Naive thymus-derived CD8-positive, alpha-beta T cell (primary cell): ENCODE measurements at places on chromosomes 2 and 18.

GRCh38 chr2:105394951-105395611 lies 3.8 kb downstream of the FHL2 start:
- H3K27me3 ChIP-seq, result peaks cover 6% of the 10 kb centered on the region
- peaks cover 10% of the 10 kb centered on the region for H3K4me1 ChIP-seq
- no peak overlapping the region for H3K4me3 ChIP-seq
- H3K27ac ChIP-seq, result no peak overlapping the region

DNA sequence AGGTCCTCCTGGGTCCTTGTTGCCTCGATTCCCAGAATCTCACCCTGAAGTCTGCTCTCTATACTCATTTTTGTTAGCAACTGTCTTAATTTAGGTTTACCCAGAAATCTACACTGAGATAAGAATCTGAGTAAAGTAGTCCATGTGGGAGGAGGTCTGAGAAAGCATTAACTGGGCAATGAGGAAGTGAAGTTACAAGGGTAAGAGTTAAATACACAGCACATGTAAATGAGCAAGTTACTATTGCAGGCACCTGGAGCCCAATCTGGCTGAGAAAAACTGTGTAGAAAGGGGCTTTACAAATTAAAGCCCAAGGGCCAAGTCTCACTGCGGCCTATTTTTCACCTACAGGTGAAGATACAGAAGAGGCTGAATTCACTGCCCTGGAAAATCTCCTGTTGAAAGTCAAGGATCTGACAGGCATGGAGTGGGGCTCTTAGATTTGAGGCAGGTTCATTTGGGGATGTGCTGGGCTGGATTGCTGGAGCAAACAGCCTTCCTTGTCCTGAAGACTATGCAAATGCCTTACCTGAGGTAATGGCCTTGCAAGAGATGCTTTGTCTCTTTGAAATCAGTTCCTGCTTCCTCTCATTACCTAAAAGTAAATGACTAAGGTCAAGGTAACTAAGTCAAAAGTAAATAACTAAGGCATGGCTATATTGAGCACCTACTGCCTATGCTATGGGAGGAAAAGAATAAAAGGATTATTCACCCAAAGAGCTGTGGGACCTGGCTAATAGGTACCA lies 84.4 kb upstream of the DYNAP start:
- no peaks in the 10 kb centered on the region for H3K36me3 ChIP-seq
- H3K27me3 ChIP-seq, result peaks cover 9% of the 10 kb centered on the region
- H3K4me1 ChIP-seq, result no peaks in the 10 kb centered on the region
- no peak for DNase-seq
- no peak overlapping the region for H3K4me3 ChIP-seq

DNA sequence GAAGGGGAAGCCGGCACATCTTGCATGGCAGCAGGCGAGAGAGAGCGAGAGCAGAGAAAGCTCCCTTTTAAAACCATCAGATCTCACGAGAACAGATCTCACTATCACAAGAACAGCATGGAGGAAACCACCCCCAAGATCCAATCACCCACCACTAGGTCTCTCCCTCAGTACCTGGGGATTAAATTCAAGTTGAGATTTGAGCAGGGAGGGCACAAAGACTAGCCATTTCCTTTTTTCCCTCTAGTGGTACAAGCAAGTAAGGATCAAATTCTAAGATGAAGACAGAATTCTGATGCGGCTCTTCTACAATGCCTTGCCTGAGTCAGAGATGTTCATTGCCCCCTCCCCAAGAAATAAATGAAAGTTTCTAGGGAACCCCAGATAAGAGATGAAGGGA lies 45.6 kb upstream of the ANKRD44 start:
- peaks cover 28% of the 10 kb centered on the region for H3K4me1 ChIP-seq
- H3K4me3 ChIP-seq, result no peak overlapping the region
- DNase-seq, result peak; percentile 38
- no peaks in the 10 kb centered on the region for H3K27me3 ChIP-seq
- H3K27ac ChIP-seq, result peak overlapping the region; percentile 10
- no peaks in the 10 kb centered on the region for H3K36me3 ChIP-seq

DNA sequence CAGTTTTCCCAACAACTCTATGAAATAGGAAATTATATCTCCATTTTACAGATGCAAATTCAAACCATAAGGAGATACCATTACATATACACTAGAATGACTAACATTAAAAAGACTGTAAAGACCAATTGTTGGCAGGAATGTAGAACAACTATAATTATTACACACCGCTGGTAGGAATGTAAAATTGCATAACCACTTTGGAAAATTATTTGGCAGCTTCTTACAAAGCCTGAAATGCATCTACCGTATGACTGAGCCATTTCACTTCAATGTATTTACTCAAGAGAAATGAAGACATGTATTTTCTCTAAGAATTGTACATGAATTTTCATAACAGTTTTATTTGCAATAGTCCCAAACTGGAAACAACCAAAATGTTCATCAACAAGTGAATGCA lies 189.1 kb upstream of the BCL2L11 start:
- DNase-seq, result no peak
- peaks cover 5% of the 10 kb centered on the region for H3K27me3 ChIP-seq
- no peaks in the 10 kb centered on the region for H3K4me1 ChIP-seq

DNA sequence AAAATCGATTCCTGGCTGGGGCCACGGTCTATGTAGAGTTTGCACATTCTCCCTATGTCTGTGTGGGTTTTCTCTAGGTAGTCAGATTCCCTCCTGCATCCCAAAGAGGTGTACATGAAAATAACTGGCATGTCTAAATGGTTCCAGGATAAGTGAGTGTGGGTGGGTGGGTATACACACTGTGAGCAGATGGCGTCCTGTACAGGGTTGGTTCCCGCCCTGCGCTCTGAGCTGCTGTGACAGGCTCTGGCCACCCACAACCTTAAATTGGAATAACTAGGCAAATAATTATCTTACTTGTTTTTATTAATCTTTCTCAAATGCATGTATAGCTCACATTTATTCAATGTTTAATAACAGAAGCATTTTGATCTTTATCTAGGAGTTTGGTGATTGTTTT lies 16.3 kb downstream of the THOC1 start:
- no peaks in the 10 kb centered on the region for H3K4me1 ChIP-seq
- no peak overlapping the region for H3K27ac ChIP-seq
- no peak for DNase-seq
- H3K36me3 ChIP-seq, result peaks cover 39% of the 10 kb centered on the region
- H3K4me3 ChIP-seq, result no peak overlapping the region

- no peaks in the 10 kb centered on the region for H3K27me3 ChIP-seq
- H3K4me3 ChIP-seq, result no peak overlapping the region
- no peaks in the 10 kb centered on the region for H3K36me3 ChIP-seq
- H3K4me1 ChIP-seq, result no peaks in the 10 kb centered on the region
- no peak overlapping the region for H3K27ac ChIP-seq
Observed at GRCh38 chr2:2547451-2547850, 216.4 kb upstream of the MYT1L start.

- no peaks in the 10 kb centered on the region for H3K4me1 ChIP-seq
- no peaks in the 10 kb centered on the region for H3K36me3 ChIP-seq
- no peak for DNase-seq
- H3K27me3 ChIP-seq, result peaks cover 6% of the 10 kb centered on the region
- H3K4me3 ChIP-seq, result no peak overlapping the region
Observed at GRCh38 chr2:215140166-215140707, 1.8 kb upstream of the ABCA12 start.

- H3K27me3 ChIP-seq, result no peaks in the 10 kb centered on the region
- peaks cover 23% of the 10 kb centered on the region for H3K36me3 ChIP-seq
- H3K4me1 ChIP-seq, result peaks cover 18% of the 10 kb centered on the region
- no peak overlapping the region for H3K27ac ChIP-seq
Observed at GRCh38 chr2:69936906-69937305, 22.0 kb downstream of the MXD1 start.

- H3K4me3 ChIP-seq, result no peak overlapping the region
- H3K27me3 ChIP-seq, result no peaks in the 10 kb centered on the region
- H3K27ac ChIP-seq, result no peak overlapping the region
- no peaks in the 10 kb centered on the region for H3K36me3 ChIP-seq
Observed at GRCh38 chr2:150081775-150082481, 405.5 kb downstream of the RND3 start.

- no peaks in the 10 kb centered on the region for H3K36me3 ChIP-seq
- no peak for DNase-seq
- no peaks in the 10 kb centered on the region for H3K27me3 ChIP-seq
Observed at GRCh38 chr2:86195808-86196387, 636 bp upstream of the IMMT start.

- no peak overlapping the region for H3K4me3 ChIP-seq
- no peaks in the 10 kb centered on the region for H3K36me3 ChIP-seq
- no peaks in the 10 kb centered on the region for H3K27me3 ChIP-seq
Observed at GRCh38 chr2:199527071-199527470, 69.3 kb upstream of the SATB2 start.

GRCh38 chr2:224910574-224910925 lies 131.7 kb downstream of the DOCK10 start:
- H3K27me3 ChIP-seq, result no peaks in the 10 kb centered on the region
- no peak for DNase-seq
- H3K36me3 ChIP-seq, result peaks cover 20% of the 10 kb centered on the region
- H3K27ac ChIP-seq, result peak overlapping the region; percentile 93

DNA sequence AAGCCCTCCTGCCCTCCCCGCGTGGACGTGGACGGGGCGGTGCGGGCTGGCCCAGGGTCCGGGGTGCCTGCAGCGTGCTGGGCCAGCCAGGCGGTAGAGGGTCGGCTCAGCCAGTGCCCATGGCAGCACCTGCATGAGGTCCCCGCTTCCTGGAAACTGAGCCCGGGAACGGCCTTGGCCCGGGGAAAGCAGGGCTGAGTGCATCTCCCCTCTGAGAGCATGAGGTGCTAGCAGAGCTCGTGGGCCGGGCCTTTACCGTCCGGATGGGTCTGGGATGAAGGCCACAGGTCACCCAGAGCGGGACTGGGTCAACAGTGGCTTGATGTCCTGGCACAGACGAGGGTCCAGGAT lies 39.8 kb downstream of the TSHZ1 start:
- no peak overlapping the region for H3K4me3 ChIP-seq
- H3K27ac ChIP-seq, result no peak overlapping the region
- no peak for DNase-seq
- peaks cover 35% of the 10 kb centered on the region for H3K4me1 ChIP-seq

DNA sequence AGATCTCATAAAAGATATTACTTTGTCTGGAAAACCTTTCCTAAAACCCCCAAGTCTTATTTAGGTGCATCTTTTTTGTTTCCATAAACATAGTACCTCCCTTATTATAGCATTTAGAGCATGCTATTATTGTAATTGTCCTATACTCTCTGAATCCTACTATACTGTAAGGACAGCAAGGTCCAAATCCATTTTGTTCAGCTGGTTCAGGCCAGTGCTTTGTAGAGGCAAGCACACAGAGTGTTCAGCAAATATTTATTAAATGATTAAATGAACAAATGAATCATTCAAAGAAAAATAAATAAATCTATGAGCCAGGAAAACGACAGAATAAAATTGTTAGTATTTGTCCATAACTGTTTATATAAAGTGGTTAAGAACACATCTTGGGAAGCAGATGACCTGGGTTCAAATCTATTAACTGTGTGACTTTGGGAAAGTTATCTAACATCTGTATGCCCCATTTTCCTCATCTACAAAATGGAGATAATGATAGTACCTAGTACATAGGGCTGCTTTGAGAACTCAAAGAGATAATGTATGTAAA lies 86.0 kb downstream of the COL3A1 start:
- no peak overlapping the region for H3K4me3 ChIP-seq
- no peaks in the 10 kb centered on the region for H3K4me1 ChIP-seq
- no peaks in the 10 kb centered on the region for H3K36me3 ChIP-seq

DNA sequence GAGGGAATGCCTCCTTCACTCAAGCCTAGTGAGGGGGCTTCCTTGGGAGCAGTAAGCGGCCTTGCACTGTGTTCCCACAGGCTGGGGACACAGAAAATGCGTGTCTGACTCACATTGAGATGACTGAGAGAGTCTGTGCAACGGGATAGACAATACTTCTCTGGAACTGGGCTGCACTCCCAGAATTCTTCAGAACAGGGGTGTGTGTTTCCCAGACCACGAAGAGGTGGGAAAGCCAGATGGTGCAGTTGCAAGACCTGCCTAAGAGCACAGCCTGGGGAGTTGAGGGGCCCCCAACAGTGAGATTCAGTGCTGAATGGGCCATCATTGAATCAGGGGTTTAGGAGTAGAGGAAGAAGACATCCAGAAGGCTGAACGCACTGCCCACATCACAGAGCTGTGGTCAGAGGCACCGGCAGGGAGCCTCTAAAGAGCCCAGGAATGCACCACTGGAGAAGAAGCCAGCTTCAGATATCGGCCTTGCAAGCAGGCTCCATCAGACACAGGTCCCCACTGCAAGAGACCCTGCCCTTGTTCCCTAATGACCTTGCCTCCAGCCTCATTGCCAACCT lies 36.6 kb upstream of the MRPL19 start:
- no peaks in the 10 kb centered on the region for H3K36me3 ChIP-seq
- H3K27me3 ChIP-seq, result peaks cover 87% of the 10 kb centered on the region
- no peak for DNase-seq
- H3K27ac ChIP-seq, result no peak overlapping the region

GRCh38 chr2:31523871-31524492 lies 56.8 kb downstream of the SRD5A2 start:
- peak; percentile 33 for DNase-seq
- H3K36me3 ChIP-seq, result no peaks in the 10 kb centered on the region
- H3K4me1 ChIP-seq, result no peaks in the 10 kb centered on the region
- H3K4me3 ChIP-seq, result no peak overlapping the region

GRCh38 chr2:237412646-237412987 lies 1.3 kb downstream of the COL6A3 start:
- peaks cover 2% of the 10 kb centered on the region for H3K36me3 ChIP-seq
- H3K27ac ChIP-seq, result no peak overlapping the region
- no peaks in the 10 kb centered on the region for H3K27me3 ChIP-seq
- H3K4me3 ChIP-seq, result no peak overlapping the region

DNA sequence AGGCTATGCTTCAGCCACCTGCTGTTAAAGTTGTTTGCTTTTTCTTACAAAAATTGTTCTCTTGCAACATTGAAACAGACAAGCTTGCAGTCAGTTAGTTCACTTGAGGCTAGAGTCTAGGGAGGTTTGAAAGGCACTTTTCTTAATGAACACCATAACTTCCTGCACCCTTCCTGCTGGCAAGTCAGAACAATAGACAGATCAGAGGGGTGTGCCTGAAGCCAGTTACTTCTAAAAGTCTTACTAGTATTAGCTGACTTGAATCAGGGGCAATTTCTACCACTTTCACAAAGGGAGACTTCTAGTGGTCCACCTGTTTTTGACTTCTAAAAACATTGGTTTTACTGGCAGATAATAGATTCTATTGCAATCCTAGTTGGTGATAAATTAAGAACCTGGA lies 367.4 kb upstream of the CDH20 start:
- no peak for DNase-seq
- no peaks in the 10 kb centered on the region for H3K4me1 ChIP-seq
- H3K4me3 ChIP-seq, result no peak overlapping the region
- H3K27me3 ChIP-seq, result no peaks in the 10 kb centered on the region
